HuH-7 (cell line): ENCODE measurements at places on chromosomes 1 and 21.

DNA sequence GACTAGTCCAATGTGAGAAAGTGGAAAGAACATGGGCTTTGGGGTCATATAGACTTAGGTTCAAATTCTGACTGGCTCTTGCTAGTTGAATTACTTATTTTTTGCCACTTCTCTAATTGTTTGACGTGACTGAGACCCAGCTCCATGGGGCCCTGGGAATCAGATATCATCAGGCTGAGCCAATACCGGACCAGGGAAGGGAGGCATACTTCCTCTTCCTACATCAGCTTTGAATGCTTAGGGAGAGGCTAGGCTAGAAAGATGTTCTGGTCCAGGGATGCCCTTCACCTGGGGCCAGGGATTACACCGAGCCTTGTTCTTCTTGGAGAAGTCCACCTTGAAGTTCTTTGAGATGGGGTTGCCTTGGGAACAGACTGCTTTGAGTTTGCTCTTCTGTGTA, 3.7 kb upstream of the NR1I3 start:
- no peak for DNase-seq

DNA sequence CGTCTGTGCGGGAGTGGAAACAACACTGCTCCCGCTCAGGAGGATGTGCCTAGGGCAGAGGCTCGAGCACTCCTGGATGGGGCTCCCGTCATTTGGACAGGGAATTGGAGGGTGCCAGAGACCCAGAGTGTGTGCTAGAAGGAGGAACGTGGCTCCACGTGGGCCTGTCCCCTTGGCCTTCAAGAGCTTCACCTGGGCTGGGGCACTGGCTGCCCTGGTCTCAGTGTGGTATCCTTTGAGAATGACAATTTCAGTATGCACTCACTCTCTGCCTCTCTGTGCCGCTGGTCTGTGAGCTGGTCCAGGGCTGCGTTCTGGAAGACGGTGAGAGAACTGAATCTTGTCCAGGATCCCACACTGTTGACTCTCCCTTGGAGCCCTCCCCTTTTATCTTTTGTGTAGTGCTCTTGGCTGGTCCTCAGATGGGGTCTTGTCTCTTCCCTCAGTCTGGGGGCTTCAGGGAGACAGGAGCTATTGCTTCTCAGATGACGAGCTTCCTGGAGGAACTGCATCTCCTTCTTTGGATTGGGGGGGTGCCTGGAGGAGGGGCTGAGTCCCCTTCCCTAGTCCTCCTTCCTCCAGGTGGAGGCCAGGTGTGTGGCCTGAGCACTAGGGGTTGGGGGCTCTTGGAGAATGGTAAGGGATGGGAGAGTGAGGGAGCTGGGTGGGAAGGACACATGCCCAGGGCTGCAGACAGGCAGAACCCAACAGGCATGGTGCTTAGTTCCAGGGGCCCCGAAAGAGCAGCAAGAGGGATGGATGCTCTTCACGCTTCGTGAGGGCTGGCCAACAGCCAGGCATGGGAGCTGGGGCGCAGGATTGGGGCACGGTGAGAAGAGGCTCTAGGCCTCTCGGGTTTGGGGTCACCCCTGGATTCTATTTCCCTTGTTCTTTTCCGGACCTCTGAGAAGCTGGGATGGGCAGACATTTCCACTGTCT, 14.8 kb upstream of the ETV3L start:
- DNase-seq: no peak

GRCh38 chr1:57474137-57474750, 50.4 kb upstream of the DAB1 start:
- DNase-seq: no peak

DNA sequence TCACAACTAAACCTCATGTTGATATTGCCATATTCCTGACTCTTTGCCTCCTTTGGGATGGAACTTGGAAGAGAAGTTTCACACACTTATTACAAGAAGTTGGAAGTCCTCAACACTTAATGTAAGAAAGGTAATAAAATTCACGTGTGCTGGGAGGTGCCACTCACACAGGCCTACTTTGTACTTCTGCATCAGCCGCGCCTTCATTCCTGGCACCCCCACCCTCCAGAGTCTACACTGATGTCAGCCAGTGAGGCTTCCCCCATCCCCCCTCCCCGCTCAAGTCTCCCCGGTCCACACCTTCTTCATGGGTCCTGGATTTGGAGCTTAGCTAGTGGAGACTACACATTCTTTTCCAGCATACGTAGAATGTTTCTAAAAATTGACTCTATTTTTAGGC, 24.8 kb upstream of the SLC45A1 start:
- no peak for DNase-seq

GRCh38 chr1:113223546-113223945, 150.5 kb downstream of the LRIG2 start:
- DNase-seq: no peak
